Endodermal cell (in vitro differentiated cells): ENCODE measurements at places on chromosomes 6 and 20. TPM values are rescaled to one million over a fixed set of nuclear protein-coding genes. Genes with fewer than 3 reads are reported as not detected.

SMIM26 gene
- total RNA-seq, result 67.6 and 71.4 TPM in 2 replicates

CLVS2 gene
- 29.5 to 56.6 TPM (median 48.1 TPM) in 3 replicates for total RNA-seq

ULBP2 gene
- total RNA-seq, result not detected in 3 replicates

XKR7 gene
- 2.9 to 4.6 TPM (median 3.1 TPM) in 3 replicates for total RNA-seq

SFTA2 gene
- total RNA-seq, result not detected in 2 replicates

SIRPG gene
- not detected in 3 replicates for total RNA-seq

CAGE1 gene
- 0.11 and 0.22 TPM in 2 replicates for total RNA-seq

ZNF391 gene
- total RNA-seq, result 7.3 and 8.6 TPM in 2 replicates

MUC22 gene
- not detected in 3 replicates for total RNA-seq

RBM24 gene
- total RNA-seq, result 18.9 to 27.0 TPM (median 19.8 TPM) in 3 replicates

SLC35B3 gene
- total RNA-seq, result 11.4 and 11.5 TPM in 2 replicates

SMOC2 gene
- total RNA-seq, result 0.45 TPM in 1 of 3 replicates, not detected in the others

SNPH gene
- total RNA-seq, result 4.6 to 5.4 TPM (median 4.9 TPM) in 3 replicates

SYCP2 gene
- total RNA-seq, result 0.33 to 1.4 TPM (median 1.2 TPM) in 3 replicates

NKX2-2 gene
- 0.31 to 0.46 TPM in 2 of 3 replicates, not detected in the other for total RNA-seq

AGER gene
- 20.3 and 29.8 TPM in 2 replicates for total RNA-seq

ZNF341 gene
- total RNA-seq, result 3.5 to 6.4 TPM (median 5.4 TPM) in 3 replicates

PSORS1C1 gene
- 0.44 to 1.2 TPM in 2 of 3 replicates, not detected in the other for total RNA-seq

PET117 gene
- 31.5 and 34.2 TPM in 2 replicates for total RNA-seq

PTPRT gene
- total RNA-seq, result 1.6 to 2.3 TPM (median 2.3 TPM) in 3 replicates

NOX3 gene
- total RNA-seq, result not detected in 3 replicates

PTCRA gene
- total RNA-seq, result not detected in 3 replicates

AKAP12 gene
- total RNA-seq, result 27.3 and 28.9 TPM in 2 replicates

RPS6KA2 gene
- total RNA-seq, result 15.3 to 17.9 TPM (median 15.9 TPM) in 3 replicates

SLC22A2 gene
- 0.88 to 1.1 TPM (median 1.00 TPM) in 3 replicates for total RNA-seq

ENPP3 gene
- total RNA-seq, result not detected in 2 replicates

CST5 gene
- total RNA-seq, result not detected in 3 replicates

VSTM2L gene
- total RNA-seq, result 2.3 and 2.9 TPM in 2 replicates

LINC00237 gene
- 1.3 and 2.0 TPM in 2 replicates for total RNA-seq

TPD52L1 gene
- 36.0 to 39.1 TPM (median 39.1 TPM) in 3 replicates for total RNA-seq

EYS gene
- 0.31 to 0.44 TPM (median 0.42 TPM) in 3 replicates for total RNA-seq

PLN gene
- total RNA-seq, result not detected in 2 replicates
